NCI-H2029 (cell line): ENCODE measurements at places on chromosomes 2 and 18.

GRCh38 chr2:5915881-5916310 is 223.7 kb downstream of the SOX11 start:
- DNase-seq: no peak

GRCh38 chr2:24493713-24494112 is 2.7 kb downstream of the NCOA1 start:
- DNase-seq: no peak

DNA sequence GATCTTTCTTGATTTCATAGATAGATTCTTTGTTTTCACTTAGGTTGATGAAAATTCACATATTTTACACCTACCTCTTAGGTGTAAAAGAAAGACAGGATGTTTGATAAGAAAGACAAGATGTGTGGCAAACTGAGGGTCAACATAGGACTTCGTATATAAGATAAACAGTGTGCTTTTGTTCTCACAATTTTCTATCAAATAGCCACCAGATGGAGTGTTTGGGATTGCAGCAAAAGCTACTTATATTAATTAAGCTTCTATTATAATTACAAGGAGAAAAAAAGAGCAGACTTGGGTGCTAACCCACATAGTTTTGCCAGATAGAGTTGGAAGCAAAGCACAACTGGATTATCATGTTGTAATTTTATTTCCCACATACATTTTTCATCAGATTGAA is 232.9 kb downstream of the CDH7 start:
- no peak for DNase-seq

GRCh38 chr2:24521975-24522639 is 31.1 kb downstream of the NCOA1 start:
- no peak for DNase-seq

GRCh38 chr2:183898641-183899040 is 699.7 kb upstream of the ZNF804A start:
- no peak for DNase-seq

- DNase-seq: no peak
These were observed 99.3 kb downstream of the MAP2 start for GRCh38 chr2:209523041-209523740.

DNA sequence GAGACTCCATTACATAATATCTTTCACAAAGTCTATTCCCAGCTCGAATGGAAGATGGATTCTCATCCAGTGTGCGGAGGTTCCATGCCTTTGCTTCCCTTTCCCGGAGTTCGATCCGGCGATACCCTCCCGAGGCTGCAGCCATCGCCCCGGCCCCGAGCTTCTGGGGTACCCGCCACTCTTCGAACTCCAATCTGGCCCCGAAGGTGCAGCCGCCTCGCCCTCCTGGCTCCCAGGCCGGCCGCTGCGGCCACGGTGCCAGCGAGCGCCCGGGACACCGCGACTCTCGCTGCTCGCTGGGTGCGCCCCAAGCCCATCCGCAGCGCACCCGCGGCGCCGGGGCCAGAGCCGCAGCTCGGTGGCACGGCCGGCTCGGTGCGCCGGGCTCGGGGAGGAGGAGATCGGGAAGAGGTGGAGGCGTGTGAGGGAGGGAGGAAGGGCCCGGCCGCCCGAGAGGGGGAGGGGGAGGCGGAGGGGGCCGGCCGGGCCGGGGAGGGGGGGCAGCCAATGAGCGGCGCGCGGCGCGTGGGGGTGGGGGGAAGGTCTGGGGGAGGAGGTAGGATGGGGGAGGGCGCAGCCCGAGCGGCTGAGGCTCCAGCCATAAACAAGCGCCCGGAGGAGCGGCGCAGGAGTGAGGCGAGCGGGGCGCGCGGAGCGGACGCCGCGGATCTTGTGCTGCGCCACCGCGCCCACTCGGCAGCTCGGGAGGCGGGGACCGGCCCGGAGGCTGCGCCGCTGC is at the start of gene CRIM1:
CRIM1 (plus strand) TSS at position 628 of the 739 bp plus-strand sequence. CDS start 515 bp downstream, outside the sequence.
- DNase-seq: peak; percentile 72

DNA sequence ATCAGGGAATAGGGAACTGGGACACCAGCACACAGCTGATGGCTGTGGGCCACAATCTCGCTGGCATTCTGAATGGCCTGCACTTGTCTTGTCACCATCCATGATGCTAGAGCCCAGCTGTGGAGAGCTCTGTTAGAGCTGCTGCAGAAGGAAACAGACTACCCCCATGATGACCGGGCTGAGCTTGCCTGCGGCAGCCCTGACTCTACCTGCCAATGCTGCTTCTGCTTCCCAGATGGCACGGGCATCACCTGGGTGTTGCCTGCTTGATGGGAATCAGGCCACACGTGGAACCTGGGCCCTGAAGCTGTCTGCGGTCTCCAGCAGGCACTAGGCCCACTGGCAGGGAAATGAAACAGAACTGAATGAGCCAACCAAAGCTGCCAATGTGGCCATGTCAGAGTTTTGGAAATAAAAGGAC is 11.2 kb upstream of the DAW1 start:
- no peak for DNase-seq

DNA sequence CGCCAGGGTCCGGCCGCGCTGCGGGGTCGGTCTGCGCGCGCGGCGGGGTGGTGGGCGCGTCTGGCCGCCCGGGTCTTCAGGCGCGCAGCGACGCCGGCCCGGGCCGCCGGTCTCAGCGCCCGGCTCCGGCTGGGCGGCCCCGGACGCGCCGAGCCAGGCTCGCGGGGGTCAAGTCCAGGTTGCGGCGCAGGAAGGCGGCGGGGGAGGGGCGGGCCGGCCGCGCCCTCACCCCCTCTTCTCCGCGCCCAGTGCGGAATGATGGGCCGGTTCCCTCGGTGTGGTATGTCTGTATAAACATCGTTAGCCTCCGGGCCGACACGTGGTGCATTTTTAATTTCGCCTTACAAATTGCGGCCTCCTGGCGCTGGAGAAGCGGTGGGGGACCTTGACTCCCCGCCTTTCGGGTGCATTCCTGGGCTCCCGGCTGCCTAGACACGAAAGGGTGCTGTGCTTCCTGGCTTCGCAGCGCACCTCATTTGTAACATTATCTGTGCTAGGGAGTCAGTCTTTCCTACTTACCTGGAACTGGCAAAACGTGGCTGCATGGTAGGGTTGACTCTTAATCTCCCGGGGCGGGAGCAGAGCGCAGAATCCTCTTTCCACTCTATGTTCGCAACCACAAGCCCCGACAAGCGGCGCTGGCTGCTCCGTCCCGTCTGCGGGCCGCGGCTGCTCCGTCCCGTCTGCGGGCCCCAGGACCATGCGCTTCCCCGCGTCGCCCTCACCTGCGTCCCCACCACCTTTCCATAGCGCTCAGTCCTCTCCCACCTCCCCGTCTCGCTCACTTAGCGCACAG is 69.0 kb downstream of the CTAGE1 start:
- DNase-seq: no peak

DNA sequence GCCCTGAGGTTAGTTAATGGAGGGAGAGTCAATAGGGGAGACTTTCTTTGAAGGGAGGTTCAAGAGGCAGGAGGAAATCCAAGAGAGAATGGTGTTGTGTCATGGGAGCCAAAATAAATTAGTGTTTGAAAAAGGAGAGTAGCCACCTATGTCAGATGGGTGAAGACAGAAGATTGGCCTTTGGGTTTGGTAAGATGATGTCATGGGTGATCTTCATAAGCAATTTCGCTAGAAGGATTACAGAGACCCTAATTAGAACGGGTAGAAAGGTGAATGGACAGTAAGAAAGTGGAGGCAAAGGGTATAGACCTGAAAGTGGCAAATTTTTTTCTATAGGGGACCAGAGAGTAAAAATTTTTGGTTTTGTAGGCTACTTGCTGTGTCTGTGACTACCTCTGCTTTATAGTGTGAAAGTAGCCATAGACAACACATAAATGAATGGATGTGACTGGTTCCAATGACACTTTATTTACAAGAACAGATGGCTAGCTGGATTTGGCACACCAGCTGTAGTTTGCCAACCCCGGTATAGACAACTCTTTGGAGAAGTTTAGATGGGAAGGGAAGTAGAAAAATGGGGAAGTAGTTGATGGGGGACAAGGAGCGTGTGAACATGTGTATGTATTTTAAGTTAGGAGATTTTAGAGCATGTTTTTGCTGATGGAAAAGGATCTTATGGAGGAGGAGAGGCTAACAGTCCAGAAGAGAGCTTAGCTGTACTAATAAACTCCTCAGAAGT is 9.3 kb downstream of the STAMBP start:
- DNase-seq: no peak

- DNase-seq: no peak
These were observed 24.3 kb upstream of the MAPRE3 start for GRCh38 chr2:26945991-26946750.

DNA sequence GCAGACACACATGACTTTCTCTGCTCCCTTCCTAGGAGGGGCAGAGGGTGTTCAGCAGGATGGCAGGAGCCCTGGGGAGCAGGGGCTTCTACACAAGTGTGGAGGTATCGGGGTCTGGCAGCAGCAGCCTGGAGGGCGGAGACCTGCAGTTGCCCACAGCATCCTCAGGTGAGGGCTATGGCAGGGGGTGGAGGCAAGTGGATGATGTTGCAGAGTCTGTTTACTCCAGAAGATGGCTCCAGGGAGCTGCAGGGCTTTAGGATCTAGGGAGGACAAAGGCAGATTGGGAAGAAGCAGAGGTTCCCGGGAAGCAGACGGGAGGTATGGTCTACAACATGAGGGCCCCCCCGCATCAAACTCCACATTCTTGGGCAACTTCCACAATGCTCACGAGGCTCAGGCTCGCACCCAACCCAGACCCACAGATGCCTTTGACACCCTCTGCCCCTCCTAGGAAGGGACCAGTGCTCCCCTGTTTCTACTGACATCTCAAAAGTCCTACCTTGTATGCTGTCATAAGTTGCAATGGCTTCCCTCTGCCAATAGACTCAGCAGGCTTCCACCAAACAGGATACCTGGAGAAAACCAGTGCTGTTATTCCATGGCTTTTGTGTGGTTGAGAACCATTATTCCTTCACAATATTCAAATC is 12.0 kb upstream of the ATP6V1C2 start:
- DNase-seq: peak; percentile 19

GRCh38 chr18:22084547-22084946 is 84.8 kb upstream of the GATA6 start:
- no peak for DNase-seq

DNA sequence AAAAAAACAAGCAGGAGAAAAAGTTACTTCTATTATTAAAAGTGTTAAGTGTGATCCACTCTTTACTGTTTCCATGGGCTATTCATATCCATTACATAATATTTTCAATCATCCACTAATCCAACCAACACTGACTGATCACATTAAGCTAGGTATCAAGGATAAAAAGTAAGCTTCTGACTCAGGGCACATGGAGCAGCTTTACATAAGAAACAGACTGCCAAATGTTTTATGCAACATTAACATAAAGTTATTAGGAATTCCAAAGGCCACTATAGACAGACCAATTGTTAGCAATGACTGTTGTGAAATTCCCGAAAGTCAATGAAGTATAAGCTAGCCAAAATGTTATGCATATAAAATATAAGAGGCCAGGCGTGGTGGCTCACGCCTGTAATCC is 277.6 kb downstream of the ZEB2 start:
- no peak for DNase-seq

DNA sequence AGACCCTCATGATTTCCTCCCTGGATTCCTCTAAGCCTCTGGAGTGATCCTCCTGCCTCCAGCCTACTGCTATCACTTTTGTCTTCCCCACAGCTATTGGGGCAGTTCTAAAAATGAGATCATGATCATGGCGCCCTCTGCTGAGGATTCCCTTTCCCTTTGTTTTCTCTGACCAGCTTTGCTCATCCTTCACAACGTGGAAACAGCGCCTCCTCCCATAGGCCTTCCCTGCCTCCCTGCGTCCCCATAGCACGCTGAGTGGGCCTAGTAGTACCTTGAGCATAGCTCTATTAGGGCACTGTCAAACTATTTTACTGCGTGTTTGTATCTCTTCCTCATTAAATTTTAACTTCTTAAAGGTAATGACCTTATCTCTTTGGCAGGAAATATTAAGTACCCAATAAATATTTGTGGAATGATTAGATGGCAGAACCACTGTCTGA is 207.0 kb upstream of the FANCL start:
- peak; percentile 54 for DNase-seq

DNA sequence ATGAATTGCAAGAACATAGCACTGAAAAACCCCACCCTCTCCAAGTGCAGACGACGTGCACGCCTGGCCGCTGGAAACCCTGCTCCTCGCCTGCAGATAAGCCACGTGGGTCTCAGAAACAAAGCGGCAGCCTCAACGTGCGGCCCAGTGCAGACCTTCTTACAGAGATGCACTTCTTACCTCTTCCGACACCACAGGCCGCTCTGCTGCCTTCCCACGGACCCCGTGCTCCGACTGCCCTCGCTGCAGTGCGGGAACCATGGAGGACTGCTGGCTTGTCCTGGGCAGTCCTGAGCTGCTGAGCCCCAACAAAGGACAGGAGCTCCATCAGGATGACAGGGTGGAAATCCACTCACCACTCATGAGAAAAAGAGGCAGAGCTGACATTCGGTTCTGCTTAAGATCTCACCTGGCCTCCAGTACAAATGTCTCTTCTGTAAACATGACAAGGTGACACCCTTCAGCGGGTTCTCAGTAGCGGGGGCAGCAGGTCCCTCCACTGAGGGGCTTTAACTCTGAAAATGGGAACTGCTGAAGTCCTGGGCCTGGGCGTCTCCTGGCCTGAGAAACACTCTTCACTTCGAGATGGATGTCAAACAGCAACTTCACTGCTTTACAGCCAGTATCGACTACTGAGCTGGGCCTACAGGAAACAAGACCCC is 6.2 kb downstream of the COPS9 start:
- no peak for DNase-seq

GRCh38 chr2:96470636-96471035 is 34.5 kb downstream of the NEURL3 start:
- no peak for DNase-seq

DNA sequence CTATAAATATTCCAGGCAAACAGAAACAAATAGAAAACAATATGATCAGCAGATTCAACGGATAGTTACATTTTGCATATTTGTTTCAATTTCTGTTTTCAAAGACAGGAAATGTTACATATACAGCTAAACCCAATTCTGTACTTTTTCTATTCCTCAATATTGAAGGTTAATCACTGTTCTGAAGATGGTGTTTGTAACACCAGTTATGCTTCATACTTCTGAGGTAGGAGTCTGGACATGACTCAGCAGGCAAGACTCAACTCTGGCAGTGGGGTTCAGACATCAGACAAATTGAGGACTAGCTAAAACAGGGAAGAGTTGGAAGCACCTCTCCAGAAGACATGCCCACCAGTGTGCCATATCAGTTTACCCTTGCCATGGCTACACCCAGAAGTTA is 16.6 kb downstream of the SERPINB13 start:
- no peak for DNase-seq

- DNase-seq: no peak
These were observed 19.8 kb downstream of the FAM171B start for GRCh38 chr2:186713691-186714090.

DNA sequence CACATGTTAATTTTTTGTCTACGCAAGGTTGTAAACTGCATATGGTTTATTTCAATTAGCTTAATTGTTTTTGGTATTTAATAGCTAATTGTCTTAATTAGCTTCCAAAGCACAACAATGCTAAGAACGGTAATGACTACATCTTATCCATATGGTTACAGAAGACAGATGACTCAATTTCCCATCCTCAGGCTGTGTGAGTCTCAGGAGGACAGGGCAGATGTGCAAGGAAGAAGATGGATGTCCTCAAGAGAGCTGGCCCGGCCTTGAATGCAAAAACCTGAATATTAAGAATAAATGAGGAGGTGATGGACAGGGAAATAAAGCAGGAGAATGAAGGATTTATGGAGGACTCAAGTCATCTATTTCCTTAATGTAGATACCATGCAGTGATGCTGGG is 31.4 kb downstream of the SLC4A3 start:
- no peak for DNase-seq
